ENCODE measurements at places on chromosomes 3 and 15. TPM values are rescaled to one million over a fixed set of nuclear protein-coding genes. Genes with fewer than 3 reads are reported as not detected.

DNA sequence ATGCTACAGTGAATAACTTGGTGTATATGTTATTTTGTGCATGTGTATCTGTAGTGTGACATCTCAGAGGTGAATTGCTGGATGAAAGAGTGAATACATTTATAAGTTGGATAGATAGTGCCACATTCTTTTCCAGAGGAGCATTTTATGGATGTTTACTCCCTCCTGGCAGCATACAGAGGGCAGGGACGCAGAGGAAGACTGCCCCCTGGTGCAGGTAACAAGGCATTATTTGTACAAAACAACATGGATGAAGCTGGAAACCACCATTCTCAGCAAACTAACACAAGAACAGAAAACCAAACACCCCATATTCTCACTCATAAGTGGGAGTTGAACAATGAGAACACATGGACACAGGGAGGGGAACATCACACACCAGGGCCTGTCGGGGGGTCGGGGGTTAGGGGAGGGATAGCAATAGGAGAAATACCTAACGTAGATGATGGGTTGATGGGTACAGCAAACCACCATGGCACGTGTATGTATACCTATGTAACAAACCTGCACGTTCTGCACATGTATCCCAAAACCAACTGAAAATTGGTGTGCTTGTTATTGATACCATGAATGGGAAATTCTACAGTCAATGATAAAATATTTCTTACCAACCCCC is 57.9 kb upstream of the CTXND1 start:
- DNase-seq, result no peak

CPNE9 gene
- total RNA-seq, result not detected

- DNase-seq, result no peak
These were observed 40.9 kb downstream of the MRPL46 start for GRCh38 chr15:88426304-88426703.

DNA sequence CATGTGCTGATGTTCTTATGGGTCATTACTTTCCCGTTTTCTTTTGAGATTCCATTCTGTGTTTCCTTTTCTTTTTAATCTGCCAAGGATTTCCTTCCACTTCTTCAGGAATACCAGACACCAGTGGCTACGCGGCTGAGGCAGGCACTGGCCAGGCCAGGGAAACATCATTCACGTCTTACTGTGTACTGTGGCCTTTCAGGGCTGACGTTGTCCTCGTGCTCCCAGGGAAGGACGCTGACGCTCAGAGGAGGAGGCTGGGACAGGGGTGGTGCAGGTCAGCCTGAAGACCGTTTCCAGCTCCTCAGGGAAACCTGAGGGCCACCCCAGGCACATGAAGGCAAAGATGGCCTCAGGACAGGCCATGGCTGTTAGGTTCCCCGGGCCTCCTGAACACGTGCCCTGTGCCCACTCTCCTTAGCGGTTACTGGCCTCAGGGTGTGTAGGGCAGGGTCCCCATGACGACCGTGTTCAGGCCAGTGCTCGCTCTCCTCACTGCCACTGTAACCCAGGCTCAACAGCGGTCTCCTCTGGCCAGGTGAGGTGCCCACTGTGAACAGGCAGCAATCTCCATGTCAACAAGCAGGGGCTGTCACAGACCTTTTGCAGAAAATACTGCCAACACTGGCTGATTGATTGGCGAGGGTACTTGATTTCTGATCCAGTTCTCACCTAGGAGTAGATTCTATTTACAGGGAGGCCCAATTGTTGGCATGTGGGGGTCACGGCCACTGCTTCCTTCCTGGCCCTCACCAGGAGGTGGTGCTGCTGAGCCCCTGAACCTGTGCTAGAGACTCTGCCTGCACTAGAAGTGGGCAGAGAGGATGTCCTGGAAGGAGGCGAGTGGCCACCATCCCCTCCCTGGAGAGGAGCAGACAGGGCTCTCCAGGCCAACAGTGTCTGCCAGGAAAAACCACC is 169.5 kb downstream of the ATP10A start:
- DNase-seq, result no peak

DNA sequence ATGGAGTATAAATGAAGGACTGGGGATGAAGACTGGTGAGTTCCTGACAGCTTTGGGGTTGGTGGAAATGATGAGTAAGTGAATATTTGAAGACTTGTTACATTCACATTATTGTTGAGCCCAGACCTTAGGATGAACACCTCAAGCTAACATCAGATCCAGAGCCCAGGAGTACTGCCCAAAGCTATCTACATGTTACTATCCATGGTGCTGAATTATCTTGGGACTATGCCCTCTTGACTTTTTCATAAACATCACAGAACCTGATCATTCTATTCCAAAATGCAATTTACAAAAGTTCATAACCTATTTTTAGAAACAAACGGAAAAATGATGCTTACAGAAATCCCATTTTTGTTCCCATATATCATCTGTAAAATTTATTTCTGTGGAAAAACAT is 613.3 kb downstream of the TUSC7 start:
- DNase-seq, result no peak

GRCh38 chr3:33152363-33153360 is 38.8 kb downstream of the CRTAP start:
- no peak for DNase-seq

- no peak for DNase-seq
These were observed 495.3 kb upstream of the RASGRP1 start for GRCh38 chr15:39059917-39060316.

GPR27 gene
- 0.19 TPM for total RNA-seq

DNA sequence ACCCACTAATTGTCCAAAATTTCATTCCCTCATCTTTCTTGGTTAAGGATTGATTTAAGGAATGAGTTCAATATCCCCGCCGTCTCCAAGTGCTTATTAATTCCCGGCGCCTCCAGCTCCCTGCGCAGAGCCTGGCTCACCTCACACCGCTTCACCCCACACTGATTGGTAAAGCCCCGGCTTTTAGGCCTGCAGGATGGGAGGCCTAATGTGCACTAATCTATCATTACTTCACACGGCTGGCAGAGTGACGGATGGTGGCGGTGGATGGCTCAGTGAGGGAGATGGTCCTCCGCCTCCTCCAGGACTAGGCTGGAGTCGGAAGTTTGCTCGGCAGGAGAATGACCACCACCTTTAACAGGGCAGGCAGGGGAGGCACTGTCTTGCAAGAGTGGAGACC is 81.7 kb downstream of the MEGF11 start:
- no peak for DNase-seq

GRCh38 chr3:151804267-151804666 is 9.6 kb upstream of the AADAC start:
- no peak for DNase-seq

ATP8B4 gene
- total RNA-seq, result not detected

DNA sequence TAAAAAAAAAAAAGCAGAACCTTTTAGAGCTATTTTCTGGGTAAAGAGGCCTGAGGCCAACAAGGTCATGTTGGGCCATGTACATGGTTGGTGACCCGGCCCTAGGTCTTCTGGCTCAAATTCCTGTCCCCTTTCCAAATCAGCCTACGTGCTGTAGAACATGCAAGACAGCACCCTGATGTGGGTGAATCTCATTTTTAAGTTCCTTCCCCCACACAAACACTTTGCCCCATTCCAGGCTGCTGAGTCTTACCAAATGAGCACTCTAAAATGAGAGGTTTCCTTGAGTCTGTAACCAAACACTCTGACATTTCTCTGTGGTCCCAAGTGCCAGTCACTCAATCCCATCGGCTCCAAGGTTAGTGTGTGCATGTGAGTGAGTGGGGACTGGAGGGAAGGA is 9.4 kb downstream of the BCL6 start:
- DNase-seq, result no peak

TP53BP1 gene
- total RNA-seq, result 41.6 TPM

DNA sequence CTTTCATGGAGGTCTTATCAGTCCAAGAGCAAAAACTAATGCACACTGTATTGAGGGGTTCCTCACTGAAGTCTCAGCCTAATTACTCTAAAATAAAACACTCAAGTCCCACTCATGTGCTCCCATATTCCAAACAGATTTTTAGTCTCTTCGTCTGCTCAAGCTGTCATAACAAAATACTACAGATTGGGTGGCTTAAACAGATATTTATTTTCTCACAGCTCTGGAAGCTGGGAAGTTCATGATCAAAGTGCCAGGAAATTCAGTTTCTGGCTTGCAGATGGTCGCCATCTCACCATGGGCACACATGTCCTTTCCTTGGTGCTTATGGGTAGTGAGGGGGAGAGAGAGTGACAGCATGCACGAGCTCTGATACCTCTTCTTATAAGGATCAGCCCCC is 147.5 kb downstream of the ANXA2 start:
- DNase-seq, result no peak

TNNC1 gene
- total RNA-seq, result not detected

PRR23C gene
- not detected for total RNA-seq

DNA sequence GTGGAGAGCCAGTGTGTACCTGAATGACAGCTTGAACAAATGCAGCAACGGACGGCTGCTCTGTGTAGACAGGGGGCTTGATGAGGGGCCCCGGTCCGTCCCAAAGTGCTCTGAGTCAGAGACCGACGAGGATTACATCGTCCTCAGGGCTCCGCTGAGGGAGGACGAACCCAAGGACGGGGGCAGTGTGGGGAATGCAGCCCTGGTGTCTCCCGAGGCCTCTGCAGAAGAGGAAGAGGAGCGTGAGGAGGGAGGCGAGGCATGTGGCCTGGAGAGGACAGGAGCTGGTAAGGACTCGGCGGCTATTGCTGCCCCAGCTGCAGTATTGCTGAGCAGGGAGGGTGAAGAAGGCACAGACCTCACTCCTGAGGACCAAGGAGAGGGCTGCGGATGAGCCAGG is 54.4 kb upstream of the WNT7A start:
- no peak for DNase-seq

DNA sequence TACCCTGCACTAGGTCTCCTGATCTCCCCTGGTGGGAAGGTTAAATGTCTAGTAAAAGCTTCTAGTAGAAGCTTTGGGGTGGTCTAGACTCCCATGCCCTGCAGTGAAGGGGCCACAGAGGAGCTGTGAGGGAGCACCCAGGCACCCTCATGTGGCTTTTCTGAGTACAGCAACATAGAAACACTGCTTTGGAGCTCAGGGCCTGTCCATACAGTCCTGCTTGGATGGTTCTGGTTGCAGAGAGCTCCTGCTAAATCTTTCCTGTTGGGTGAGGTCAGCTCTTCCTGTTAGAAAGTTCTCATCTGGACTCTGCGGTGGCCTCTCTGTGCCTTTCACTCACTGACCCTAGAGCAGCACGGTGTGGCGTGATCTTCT is 47.8 kb downstream of the GPD1L start:
- DNase-seq, result no peak

DNA sequence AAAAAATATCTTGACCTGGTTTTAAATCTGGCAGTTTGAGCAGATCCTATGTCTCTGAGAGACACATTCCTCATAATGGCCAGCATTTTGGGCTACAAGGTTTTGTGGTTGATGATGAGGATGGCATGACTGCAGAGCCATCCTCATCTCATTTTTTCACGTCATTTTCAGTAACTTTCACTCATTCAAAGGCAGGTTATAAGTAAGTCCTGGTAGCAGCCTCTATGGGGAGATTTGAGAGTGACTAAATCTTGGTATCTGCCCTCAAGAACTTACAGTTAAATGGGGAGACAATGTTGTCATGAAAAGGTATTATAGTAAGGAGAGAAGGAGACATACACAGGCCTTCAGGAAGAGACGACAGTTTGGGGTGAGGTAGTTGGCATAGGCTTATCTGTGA is 14.5 kb downstream of the TIGIT start:
- no peak for DNase-seq

SLC24A5 gene
- total RNA-seq, result not detected

GRCh38 chr15:91237445-91237844 is 137.4 kb downstream of the SV2B start:
- DNase-seq, result no peak

TPRG1 gene
- total RNA-seq, result 0.53 TPM

SMAD3 gene
- total RNA-seq, result 84.1 TPM

- no peak for DNase-seq
These were observed 339.9 kb upstream of the TGFBR2 start for GRCh38 chr3:30266524-30266923.

GRCh38 chr3:178505832-178506231 is 30.4 kb upstream of the KCNMB2 start:
- no peak for DNase-seq

PLCH1 gene
- not detected for total RNA-seq

DNA sequence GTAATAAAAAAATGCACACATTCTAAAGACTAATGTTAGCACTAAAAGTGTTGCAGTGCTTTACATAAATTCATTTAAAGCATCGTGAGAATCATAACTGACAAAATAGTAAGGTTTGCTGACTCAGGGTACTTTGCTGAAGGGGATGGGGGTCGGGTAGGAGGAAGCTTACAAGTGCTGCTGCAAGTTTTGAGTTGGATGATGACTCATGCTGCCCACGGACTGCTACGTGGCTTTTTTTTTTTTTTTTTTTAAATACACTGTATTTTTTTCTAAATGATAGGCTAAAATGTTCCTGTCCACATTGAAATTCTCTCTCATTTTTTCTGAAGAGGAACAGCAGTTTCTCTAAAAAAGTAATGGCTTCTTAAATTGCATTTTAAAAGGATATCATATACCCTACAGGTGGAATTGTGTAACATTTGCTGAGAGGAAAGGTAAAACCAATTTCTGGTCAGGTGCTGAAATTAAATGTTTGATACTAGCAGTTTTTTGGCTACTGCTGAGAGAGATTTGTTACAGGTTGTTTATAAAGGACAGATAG is 2.2 kb downstream of the MAPK6 start:
- DNase-seq, result no peak

PIF1 gene
- 7.5 TPM for total RNA-seq

GRCh38 chr3:56269755-56270535 is 198.3 kb downstream of the ERC2 start:
- DNase-seq, result no peak

- no peak for DNase-seq
These were observed 96.1 kb downstream of the FMN1 start for GRCh38 chr15:33098094-33099058.

DNAH12 gene
- 0.12 TPM for total RNA-seq

- DNase-seq, result no peak
These were observed 54.4 kb upstream of the HERC1 start for GRCh38 chr15:63888146-63888545.

- no peak for DNase-seq
These were observed 71.5 kb upstream of the BFSP2 start for GRCh38 chr3:133328373-133328772.

DNA sequence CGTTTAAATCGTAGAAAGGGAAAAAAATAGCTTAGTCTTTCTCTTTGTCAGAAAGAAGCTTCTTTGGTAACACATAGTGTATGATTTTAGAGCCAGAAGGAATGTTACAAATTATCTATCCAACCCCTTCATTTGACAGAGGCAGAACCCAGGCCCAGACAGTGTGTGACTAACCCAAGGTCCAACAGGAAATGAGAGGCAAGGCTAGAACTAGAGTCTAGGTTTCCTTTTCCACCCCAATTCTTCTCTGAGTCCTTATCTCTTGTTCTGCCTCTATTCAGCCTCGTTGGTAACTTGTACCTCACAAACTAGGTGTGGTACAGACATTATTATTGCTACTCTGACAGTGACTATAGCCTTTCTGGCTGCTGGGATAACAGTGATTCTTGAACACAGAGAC is 39.3 kb downstream of the QTRT2 start:
- DNase-seq, result no peak

NT5DC2 gene
- 134 TPM for total RNA-seq

DNA sequence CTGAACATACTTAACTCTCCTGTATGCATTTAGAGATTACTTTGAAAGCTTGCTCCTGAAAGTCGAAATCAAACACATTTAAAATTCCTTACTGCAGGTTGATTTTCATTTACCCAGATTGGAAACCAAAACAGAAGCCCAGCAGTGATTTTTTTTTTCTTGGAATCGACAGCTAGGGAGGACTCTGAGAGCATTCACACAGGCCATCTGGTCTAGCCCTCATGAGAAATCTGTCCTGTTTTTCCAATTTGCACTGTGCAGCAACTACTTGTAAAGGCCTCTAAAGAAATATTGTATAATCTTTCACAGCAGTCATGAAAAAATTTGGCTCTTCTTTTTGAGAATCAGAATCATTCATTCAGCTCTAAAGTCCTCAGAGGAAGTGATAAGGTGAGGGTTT is 179.2 kb downstream of the KCNAB1 start:
- no peak for DNase-seq

GRAMD1C gene
- 14.4 TPM for total RNA-seq

Data from glomerular endothelial cell (primary cell).